ENCODE measurements at places on chromosomes 6 and 20.

GRCh38 chr20:14951707-14952418, 614.5 kb upstream of the FLRT3 start:
- no peak for DNase-seq

DNA sequence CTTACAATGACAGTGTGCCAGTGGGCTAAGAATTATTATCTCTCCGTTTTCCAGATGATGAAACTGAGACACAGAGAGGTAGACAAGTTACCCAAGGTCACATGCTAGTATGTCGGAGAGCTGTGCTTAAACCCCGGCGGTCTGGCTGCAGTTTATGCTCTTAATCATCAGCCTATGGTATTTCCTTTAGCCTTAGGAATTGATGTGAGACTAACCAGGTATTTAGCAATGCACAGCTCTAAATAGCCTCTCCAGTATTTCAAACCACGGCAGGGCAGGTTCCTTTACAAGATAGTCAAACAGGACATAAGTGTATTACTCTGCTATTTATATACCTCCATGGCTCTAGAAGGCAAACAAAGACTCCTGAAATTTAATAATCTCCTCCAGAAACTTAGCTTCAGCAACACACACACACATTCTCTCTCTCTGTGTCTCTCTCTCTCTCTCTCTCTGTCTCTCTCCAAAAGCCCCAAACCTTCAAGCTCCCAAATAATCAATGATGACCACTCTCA, 142.0 kb upstream of the ZNF217 start:
- no peak for DNase-seq

DNA sequence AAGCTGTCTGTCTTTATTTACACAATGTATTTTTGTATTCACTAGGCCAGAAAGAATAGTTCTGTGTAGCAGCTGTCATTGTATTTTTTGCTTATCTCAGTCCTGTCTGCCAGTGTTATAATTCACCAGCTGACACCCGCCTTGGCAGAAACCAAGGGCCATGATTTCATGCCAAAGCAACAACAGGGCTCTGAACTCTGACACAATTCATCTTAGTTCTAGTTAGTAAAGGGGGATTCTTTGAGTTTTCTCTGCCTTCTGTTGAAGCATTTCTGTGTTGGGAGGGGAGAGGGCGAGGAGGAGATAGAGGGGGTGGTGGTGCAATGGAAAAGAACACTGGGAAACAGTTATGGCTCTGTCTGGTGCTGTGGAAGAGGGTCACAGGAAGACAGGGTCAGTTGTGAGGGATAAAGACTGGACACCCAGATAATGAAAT, 684.6 kb upstream of the MARCKS start:
- no peak for DNase-seq

DNA sequence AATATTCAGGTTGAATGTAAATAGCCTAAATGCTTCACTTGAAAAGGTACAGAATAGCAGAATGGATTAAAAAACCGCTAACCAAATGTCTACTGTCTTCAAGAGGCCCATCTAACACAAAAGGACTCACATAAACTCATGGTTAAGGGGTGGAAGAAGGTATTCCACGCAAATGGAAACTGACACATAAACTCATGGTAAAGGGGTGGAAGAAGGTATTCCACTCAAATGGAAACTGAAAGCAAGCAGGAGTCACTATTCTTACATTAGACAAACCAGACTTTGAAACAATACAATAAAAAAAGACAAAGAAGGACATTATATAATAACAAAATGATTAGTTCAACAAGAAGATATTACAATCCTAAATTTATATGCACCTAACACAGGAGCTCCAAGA, 38.3 kb upstream of the PKIB start:
- DNase-seq, result peak; percentile 1

DNA sequence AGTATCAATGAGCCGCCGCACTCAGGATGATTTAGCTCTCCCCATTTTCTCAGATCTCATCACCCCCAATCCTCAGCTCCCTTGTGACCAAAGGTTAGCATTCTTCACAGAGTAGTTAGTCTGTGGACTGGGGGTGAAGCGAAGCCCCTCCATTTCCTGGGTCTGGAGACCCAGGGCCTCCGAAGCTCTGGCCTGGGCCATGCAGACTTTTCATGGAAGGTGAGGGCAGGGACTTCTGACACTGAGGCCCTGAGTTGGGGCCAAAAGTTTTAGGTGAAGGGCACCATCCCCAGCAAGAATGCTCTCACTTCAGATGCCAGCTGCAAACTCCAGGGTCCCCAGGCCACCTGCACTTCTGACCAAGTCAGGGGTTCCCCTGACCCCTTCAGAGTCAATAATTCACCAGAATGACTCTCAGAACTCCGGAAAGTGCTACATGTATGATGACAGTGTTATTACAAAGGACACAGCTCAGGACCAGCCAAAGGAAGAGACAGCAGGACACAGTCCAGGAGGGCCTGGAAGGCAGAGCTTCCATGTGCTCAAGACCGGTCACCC, 65.7 kb upstream of the DUSP22 start:
- DNase-seq, result no peak
